ENCODE measurements at places on chromosomes 2 and 18.

DNA sequence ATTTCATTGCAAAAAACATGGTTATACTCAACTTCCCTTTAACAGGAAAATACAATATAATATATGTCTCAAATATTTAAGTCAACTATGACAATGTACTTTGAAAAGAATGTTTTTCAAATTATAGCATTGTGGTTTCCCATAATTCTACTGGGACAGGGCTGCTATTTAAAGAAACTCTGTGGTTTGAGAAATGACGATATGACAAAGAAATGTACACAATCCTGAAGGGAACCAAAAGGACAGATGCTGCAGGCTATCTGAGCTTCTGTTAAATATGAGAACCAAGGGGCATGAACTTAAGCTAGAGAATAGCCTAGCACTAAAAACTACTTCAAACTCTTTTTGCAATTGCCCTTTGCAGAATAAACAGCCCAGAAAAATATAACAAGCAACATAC, 415.9 kb downstream of the GRB14 start:
- DNase-seq, result no peak

DNA sequence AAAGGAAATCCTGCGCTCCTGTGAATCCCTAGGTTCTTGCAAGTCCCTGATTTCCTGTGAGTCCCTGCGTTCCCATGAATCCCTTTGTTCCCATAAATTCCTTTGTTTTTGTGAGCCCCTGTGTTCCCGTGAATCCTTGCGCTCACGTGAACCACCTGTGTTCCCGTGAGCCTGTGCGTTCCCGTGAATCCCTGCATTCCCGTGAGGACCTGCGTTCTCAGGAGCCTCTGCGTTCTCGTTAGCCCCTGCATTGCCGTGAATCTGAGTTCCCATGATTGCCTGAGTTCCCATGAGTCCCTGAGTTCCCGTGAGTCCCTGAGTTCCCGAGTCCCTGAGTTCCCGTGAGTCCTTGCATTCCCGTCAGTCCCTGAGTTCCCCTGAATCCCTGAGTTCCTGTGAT, 71.5 kb downstream of the SNTG2 start:
- no peak for DNase-seq

GRCh38 chr2:231470246-231470900, 6.1 kb upstream of the NCL start:
- DNase-seq, result no peak

GRCh38 chr2:68214381-68214780, 38.0 kb downstream of the PPP3R1 start:
- DNase-seq, result no peak

DNA sequence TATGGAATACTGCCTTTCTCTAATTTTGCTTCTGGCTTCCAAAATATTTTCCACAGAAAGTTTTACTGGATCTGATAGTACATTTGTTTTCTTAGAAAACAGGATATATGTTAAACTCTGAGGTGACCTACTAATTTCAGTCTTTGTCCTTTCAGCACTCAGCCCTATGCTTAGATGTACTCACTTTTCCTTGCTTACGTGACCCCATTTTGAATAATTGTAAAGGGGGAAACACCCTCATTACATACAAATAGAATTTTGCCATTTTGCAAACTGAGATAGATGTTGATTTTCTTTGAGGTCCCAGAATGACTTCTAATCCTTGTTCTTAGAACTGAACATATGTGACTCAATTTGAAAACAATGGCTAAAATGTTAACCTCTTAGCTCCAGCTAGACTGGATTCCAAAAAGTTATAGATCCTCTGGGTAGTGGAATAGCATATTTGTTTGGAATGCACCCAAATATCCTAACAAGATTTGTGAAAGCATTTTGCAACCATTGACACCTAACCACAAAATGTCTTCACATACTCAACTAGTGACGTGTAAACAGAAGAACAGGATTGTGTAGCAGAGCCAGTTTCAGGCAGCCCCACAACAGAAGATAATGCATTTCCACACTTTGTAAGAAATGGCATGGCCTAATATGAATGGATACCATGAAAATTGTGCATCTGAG, 44.8 kb upstream of the EHBP1 start:
- DNase-seq, result no peak

DNA sequence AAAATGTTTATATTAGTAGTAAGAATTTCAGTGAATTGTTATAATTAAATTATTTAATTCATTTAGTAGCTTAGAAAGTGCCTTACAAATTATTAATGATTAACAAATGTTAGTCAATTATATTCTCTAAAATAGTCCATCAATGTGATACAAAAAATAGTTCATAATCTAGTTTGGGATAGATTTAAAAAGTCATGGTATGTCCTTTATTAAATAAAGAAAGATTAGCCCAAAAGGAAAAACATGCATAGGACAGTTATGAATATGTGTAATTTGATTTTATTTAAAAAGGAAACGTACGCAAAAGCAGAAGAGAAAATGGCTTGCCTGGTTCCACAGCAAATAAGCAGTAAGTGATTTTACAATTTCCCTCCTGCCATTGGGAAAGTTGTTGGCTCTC, 768.5 kb downstream of the TRIB2 start:
- no peak for DNase-seq

DNA sequence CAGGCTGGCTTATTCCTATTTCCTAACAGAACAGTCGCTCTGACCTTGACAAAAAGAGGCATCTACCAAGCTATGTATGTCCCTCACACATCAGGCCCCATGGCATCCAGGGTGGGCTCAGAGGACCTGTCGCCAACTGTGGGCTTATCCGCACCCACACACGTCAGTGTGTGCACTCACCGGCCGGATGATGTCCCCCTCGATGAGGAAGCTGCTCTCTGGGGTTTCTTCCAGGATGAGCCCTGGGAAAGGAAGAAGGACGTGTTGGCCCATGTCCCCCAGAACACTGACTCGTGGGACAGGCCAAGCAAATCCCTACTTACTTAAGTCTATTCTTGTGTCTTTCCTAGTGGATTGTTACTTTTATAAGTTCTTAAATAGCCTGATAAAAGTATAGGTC, 3.1 kb downstream of the ASTL start:
- no peak for DNase-seq

DNA sequence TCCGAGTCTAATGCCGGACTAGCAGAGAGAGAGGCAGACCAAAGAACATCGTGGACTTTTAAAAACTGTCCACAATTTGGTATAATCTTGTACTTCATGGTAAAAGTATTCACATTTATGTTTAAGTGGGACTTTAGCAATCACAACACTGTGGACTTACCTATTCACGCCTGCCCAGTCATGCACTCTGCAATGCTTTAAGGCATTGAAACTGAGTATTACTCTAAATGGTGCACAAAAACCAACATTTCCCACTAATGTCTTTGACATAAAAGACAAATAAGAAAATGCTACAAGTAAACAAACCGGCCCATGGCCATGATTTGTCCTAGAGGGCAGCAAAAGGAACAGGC, 91.3 kb downstream of the ACVR1 start:
- DNase-seq, result no peak

GRCh38 chr2:60979231-60979630, 38.3 kb upstream of the PEX13 start:
- DNase-seq, result no peak

DNA sequence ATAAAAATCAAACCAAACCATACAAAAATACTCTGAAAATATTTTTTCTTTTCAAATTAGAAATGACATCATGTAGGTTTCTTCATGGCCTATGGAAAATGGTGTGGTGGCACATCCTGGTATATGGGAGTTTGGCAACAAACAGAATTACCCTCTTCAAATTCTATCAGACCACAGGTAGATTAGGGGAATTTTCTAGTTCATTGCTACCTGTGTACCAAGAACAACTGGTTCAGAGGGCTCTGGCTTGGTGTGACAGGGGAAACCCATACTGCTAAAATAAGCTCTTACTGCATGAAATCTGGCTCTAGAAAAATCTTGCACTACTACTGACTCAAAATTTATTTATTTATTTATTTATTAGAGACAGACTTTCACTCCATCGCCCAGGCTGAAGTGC, 63.4 kb upstream of the PELI1 start:
- no peak for DNase-seq

GRCh38 chr2:74092275-74092674, 55.4 kb downstream of the BOLA3 start:
- no peak for DNase-seq

GRCh38 chr18:33805592-33805991, 227.6 kb downstream of the ASXL3 start:
- no peak for DNase-seq

DNA sequence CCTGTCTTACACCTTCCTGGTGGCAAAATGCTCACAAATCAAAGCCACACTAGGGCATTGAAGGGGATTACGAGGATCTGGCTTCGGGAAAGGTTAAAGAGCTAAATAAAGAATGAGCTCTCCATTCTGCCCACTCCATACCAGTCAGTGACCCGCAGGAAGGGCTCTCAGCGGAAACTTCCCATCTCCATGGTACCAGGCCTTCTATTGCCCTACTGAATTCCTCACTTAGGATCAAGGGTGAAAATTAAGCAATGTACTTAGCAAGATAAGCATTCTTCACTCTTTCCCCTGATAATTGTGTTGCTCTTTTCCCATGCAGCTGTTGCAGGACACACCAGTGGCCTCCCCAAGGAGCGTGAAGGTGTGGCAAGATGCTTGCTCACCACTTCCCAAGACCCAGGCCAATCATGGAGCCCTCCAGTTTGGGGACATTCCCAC, 75.6 kb upstream of the TTC39C start:
- DNase-seq, result no peak

DNA sequence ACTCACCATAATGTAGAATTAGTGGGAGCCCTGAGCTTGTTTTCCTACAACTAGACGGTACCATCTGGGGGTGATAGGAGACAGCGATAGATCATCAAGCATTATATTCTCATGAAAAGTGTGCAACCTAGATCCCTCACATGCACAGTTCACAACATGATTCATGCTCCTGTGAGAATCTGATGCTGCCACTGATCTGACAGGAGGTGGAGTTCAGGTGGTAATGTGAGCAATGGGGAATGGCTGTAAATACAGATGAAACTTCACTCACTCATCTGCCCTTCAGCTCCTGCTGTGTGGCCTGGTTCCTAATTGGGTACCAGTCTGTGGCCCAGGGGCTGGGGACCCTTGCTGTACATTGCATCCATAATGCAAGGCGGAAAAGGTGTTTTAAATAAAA, 60.7 kb downstream of the USP34 start:
- DNase-seq, result no peak

- no peak for DNase-seq
Measured at GRCh38 chr2:14941151-14941631, 308.7 kb downstream of the LRATD1 start.

- no peak for DNase-seq
Measured at GRCh38 chr18:53701697-53702096, 522.8 kb downstream of the MBD2 start.

DNA sequence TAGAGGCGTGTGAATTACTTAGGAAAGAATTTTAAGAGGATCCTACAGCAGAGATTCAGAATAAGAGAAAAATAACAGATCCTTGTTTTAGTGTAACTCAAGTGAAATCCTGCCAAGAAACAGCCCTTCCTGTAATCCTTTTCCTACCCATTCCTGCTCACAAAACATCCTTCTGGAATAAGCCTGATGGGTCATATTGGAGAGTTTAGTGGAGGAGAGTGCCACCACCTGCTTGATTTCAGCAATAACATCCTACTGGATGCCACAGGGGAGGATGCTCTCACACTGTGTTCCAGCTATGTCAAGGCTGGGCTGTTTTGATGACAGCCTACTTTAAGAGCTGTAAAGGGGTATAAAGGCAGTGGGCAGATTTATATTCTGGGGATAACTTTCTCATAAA, 54.8 kb upstream of the CCDC178 start:
- no peak for DNase-seq
